ENCODE measurements at places on chromosomes 13 and 19. TPM values are rescaled to one million over a fixed set of nuclear protein-coding genes. Genes with fewer than 3 reads are reported as not detected.

- H3K27ac ChIP-seq = no peak overlapping the region
- peak overlapping the region; percentile 71 for H3K4me3 ChIP-seq
- peaks cover 3% of the 10 kb centered on the region for H3K36me3 ChIP-seq
- H3K27me3 ChIP-seq = peaks cover 37% of the 10 kb centered on the region
- DNase-seq = no peak
- H3K4me1 ChIP-seq = peaks cover 17% of the 10 kb centered on the region
These were observed 8.3 kb upstream of the SHISA7 start for GRCh38 chr19:55451163-55451964.

- H3K27me3 ChIP-seq = no peaks in the 10 kb centered on the region
- no peak overlapping the region for H3K27ac ChIP-seq
- no peak for DNase-seq
- peaks cover 12% of the 10 kb centered on the region for H3K4me1 ChIP-seq
- H3K4me3 ChIP-seq = no peak overlapping the region
These were observed 213.1 kb downstream of the UQCRFS1 start for GRCh38 chr19:28999724-29000433.

DNA sequence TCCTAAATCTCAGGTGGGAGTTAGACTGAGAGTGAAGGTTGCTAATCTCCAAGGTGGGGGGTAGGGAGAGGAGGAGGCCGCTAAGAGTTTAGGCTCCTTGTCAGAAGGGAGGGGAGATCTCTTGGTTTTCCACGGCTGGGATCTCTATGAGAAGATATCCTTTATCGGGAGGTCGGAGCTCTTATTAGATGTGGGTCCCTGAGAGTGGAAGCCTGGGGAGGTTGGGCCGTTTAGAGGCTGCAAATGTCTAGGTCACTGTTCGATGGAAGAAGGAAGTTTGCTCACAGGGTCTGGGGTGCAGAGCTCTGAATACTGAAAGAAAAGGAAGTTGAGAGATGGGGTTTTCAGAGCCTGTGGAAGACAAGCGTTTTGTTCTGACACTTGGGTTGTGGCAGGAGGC, 3.8 kb downstream of the MYADM start:
- peaks cover 11% of the 10 kb centered on the region for H3K27me3 ChIP-seq
- no peak for DNase-seq
- H3K4me1 ChIP-seq = peaks cover 24% of the 10 kb centered on the region

DNA sequence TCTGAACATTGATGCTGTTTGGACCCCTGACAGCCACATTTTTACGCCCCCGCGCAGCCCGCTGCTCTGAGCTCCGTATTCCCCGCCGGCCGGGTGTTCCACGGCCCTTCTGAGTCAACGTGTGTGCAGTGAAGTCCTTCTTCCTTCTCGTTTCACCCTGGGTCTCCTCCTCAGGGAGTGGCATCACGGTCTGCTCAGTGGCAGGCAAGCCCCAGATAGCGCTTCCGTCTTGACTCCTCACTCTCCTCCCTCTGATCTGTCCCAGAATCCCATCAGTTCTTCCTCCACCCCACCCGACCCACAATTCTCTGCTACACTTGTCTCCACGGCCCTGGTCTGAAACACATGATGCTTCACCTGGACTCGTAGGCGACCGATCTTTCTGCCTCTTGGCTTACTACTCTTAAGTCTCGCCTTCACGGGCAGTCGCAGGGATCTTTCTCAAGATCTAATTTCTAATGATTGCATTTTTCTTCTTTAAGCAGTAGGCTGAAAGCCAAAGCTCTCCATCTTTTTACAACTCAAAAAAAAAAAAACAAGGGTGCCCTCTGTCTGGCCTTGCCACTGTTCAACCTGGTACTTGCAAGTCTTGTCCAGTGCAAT, 33.9 kb downstream of the CCNE1 start:
- DNase-seq = no peak
- H3K4me3 ChIP-seq = peak overlapping the region; percentile 92
- H3K4me1 ChIP-seq = peaks cover 24% of the 10 kb centered on the region
- H3K27ac ChIP-seq = peak overlapping the region; percentile 70

DNA sequence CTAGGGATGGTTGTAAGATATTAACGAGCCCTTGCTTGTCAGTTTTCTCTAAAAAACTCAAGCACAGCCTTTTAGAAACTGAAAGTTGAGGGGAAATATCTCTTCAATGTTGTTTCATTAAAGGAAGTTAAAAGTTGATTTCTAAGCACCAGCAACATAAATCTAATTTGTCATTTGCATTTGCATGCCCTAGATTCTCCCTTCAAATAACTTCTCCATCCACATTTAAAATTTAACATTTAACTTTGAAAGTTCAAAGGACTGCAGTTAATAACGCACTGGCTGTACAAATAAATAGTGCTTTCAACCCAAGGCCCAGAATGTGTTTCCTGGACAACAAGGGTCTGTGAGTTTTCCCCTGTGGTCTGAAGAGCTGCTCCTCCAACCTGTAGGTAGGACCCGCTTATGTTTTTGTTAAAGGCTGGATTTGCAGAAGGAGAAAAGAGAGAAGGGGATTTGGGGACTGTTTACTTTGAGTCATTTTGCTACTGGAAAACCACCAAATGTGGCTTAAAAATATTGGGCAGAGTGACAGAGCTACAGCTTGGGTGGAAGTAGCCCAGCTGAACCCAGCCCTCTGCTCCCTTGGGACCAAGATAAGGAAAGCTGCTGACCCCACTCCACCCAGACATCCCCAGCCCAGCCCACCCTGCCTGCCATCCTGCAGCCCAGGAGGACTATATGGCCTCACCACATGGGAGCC, 39.8 kb downstream of the TNFRSF19 start:
- peaks cover 57% of the 10 kb centered on the region for H3K4me1 ChIP-seq
- peaks cover 9% of the 10 kb centered on the region for H3K36me3 ChIP-seq
- H3K27me3 ChIP-seq = no peaks in the 10 kb centered on the region
- no peak overlapping the region for H3K27ac ChIP-seq

DNA sequence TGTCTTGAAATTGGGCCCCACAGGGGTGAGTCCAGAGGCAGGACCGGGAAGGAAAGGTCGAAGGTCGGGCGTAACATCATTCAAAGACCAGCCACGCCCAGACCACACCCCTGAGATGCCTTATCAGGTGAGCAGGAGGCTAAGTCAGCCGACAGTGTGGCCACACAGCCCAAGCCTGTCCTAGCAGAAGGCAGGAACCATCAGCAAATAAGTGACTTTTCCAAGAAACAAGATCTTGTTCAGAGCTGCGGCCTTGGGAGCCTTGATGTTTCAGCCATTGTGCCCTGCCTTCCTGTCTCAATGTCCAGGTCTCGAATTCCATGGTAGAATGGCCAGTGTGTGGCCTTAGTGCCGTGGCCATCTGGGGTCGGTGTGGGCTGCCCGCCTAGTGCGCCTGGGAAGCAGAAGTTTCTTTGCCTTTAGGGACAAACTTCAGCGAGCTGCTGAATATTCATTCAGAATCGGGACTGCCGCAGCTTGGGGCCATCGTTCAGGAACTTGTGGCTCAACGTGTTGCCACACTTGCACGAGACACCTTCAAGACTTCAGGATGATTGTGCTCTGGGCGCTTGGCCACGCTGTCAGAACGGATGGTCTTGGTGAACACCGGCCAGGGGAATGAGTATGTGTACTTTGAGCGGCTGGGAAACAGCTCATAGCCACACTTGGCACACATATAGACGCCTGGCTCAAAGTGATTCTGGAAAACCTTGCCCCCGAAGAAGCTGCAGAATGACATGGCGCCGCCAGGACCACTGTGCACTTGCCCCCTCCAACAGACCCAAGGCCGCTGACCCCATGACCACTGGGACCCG, 6.1 kb upstream of the IFNL4 start:
- DNase-seq = no peak
- H3K4me1 ChIP-seq = peaks cover 6% of the 10 kb centered on the region
- no peak overlapping the region for H3K27ac ChIP-seq
- no peak overlapping the region for H3K4me3 ChIP-seq
- H3K27me3 ChIP-seq = peaks cover 66% of the 10 kb centered on the region

- H3K4me3 ChIP-seq = no peak overlapping the region
- H3K27me3 ChIP-seq = no peaks in the 10 kb centered on the region
- H3K4me1 ChIP-seq = peaks cover 11% of the 10 kb centered on the region
- H3K27ac ChIP-seq = no peak overlapping the region
These were observed 31.8 kb upstream of the ADGRE5 start for GRCh38 chr19:14349426-14349825.

GRCh38 chr13:95300625-95301182, 547 bp downstream of the ABCC4 start:
- peaks cover 36% of the 10 kb centered on the region for H3K4me1 ChIP-seq
- peaks cover 11% of the 10 kb centered on the region for H3K27me3 ChIP-seq
- H3K36me3 ChIP-seq = peaks cover 3% of the 10 kb centered on the region
- peak overlapping the region; percentile 97 for H3K4me3 ChIP-seq
- H3K27ac ChIP-seq = peak overlapping the region; percentile 96

- no peaks in the 10 kb centered on the region for H3K27me3 ChIP-seq
- no peak for DNase-seq
- no peak overlapping the region for H3K4me3 ChIP-seq
- H3K36me3 ChIP-seq = no peaks in the 10 kb centered on the region
- H3K4me1 ChIP-seq = peaks cover 6% of the 10 kb centered on the region
These were observed 73.6 kb downstream of the COL4A1 start for GRCh38 chr13:110233181-110233950.

- no peak overlapping the region for H3K27ac ChIP-seq
- H3K27me3 ChIP-seq = peaks cover 3% of the 10 kb centered on the region
- H3K36me3 ChIP-seq = peaks cover 7% of the 10 kb centered on the region
- H3K4me1 ChIP-seq = peaks cover 70% of the 10 kb centered on the region
- no peak overlapping the region for H3K4me3 ChIP-seq
These were observed 26.6 kb downstream of the ATP11A start for GRCh38 chr13:112716461-112716820.

GRCh38 chr13:103615771-103616170, 549.6 kb upstream of the SLC10A2 start:
- peaks cover 60% of the 10 kb centered on the region for H3K4me1 ChIP-seq
- peaks cover 10% of the 10 kb centered on the region for H3K36me3 ChIP-seq
- H3K27ac ChIP-seq = no peak overlapping the region
- H3K4me3 ChIP-seq = peak overlapping the region; percentile 5
- no peaks in the 10 kb centered on the region for H3K27me3 ChIP-seq
- no peak for DNase-seq

DNA sequence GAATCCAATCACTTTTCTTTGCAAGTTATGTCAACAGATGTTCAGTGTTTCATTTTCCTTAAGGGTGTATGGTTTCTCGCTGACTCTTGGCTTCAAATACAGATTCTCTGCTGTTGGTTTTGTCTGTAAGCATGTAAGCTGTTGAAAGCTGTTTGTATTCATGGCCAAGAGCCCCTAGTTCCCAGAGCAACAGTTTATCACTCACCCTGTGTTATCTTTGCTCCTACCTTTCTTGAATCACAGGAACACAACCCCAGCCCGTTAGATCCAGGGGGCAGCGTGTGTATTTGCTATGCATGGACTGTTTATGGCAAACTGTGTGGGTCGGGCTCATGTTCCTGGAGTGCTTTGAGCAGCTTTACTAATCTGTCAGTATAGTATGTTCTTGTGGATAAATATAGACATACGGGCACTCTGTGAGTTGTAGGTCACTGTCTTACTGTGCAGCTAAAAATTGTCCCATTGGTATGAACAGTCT, 28.9 kb downstream of the FRY start:
- H3K27me3 ChIP-seq = no peaks in the 10 kb centered on the region
- no peak overlapping the region for H3K27ac ChIP-seq
- no peak overlapping the region for H3K4me3 ChIP-seq
- H3K36me3 ChIP-seq = no peaks in the 10 kb centered on the region

DNA sequence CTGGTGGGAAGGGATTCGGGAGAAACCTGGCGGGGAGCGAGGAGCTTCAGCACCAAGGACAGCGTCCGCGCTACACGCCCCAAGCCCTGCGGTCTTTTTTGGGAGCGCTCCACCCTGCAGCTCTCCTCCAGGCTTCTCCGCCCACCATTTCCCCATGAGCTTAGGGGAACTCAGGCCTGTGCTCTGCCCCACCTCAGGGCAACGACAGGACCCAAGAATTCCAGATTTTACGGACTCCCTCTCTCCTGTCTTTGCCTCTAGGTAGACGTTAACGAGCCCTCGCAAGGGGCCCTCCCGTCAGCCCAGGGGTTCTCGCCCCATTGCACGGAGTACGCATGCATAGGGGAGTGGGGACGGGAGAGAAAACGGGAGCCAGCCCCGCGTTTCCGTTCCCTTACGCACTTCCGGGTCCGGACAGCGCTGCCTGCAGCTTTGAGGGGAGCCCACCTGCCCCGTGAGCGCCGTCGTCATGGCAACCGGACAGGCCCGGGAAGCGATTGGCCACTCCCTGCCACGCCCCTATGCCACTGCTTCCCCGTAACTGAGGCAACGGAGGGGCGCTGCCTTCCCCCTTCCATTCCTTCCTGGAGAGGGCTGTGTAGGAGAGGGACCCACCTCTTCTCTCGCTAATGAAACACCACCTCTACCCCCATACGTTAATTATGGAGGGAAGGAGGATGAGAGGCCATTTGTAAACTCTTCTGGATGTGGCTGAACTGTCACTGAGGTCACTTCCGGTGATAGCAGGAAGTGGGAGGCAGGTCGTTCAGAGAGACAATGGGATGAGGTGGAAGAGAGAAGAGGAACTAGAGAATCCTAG, 20.8 kb downstream of the NOVA2 start:
- peaks cover 2% of the 10 kb centered on the region for H3K36me3 ChIP-seq
- H3K27me3 ChIP-seq = peaks cover 20% of the 10 kb centered on the region
- H3K4me3 ChIP-seq = peak overlapping the region; percentile 79
- H3K27ac ChIP-seq = peak overlapping the region; percentile 93
- peaks cover 39% of the 10 kb centered on the region for H3K4me1 ChIP-seq
- DNase-seq = peak; percentile 66

DNA sequence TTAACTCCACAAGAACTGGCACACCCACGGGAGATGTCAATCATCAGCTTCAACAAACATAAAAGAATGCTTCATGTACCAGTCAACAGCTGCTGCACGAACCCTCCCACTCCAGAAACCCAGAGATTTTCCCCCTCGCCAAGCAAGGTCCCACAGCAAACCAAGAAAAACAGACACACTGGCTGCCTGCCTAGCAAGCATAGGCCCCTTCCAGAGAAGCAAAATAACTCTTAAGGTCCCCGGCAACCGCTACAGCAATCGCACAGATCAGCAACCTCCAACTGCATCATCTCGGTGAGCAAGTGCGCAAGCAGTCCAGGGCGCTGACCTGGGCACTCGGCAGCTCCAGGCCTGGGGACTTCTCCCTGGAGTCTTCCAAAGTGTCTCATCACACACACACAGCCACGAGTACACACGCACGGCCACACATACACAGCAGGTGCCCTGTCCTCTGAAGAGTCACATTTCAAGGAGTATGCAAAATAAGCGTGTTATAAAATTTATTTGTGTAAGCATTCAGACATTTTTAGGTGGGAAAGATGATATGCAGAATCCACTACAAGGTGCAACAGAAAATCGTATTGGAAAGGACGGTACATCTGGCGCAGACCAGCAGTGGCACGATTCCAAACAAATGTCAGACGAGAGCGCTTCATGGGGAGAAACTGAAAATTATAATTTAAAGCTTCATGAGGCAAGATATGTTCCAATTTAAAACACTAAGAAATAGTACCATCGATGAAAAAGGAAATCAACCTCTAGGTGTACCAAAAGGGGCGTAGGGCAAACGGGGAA, 125.0 kb downstream of the STK24 start:
- H3K4me3 ChIP-seq = peak overlapping the region; percentile 45
- H3K27me3 ChIP-seq = peaks cover 2% of the 10 kb centered on the region
- peak overlapping the region; percentile 14 for H3K27ac ChIP-seq
- H3K4me1 ChIP-seq = peaks cover 38% of the 10 kb centered on the region
- DNase-seq = no peak

CD33 gene
- total RNA-seq = not detected

ZNF136 gene
- total RNA-seq = 13.2 TPM

ZSCAN22 gene
- total RNA-seq = 6.2 TPM

IZUMO4 gene
- 5.6 TPM for total RNA-seq

ADAMTSL5 gene
- not detected for total RNA-seq

KLK4 gene
- total RNA-seq = not detected

ZNF550 gene
- total RNA-seq = 13.1 TPM

All from neural crest cell (in vitro differentiated cells).